Mammary microvascular endothelial cell (primary cell): ENCODE measurements at places on chromosomes 2 and 18. TPM values are rescaled to one million over a fixed set of nuclear protein-coding genes. Genes with fewer than 3 reads are reported as not detected.

ERFE gene
- 1.3 and 1.5 TPM in 2 replicates for total RNA-seq

CHAC2 gene
- total RNA-seq, result 21.4 TPM in 2 replicates

MEMO1 gene
- total RNA-seq, result 54.4 and 65.5 TPM in 2 replicates

ASTL gene
- not detected in 2 replicates for total RNA-seq

OTX1 gene
- total RNA-seq, result 0.10 TPM in 1 of 2 replicates, not detected in the other

KCNIP3 gene
- total RNA-seq, result 0.15 TPM in 1 of 2 replicates, not detected in the other

CD28 gene
- total RNA-seq, result not detected in 2 replicates

FBXO11 gene
- 21.9 and 25.1 TPM in 2 replicates for total RNA-seq

FBXO15 gene
- total RNA-seq, result not detected in 2 replicates

NPPC gene
- total RNA-seq, result not detected in 2 replicates

LINC00305 gene
- total RNA-seq, result not detected in 2 replicates

DCC gene
- total RNA-seq, result not detected in 2 replicates

CKAP2L gene
- total RNA-seq, result 19.5 and 21.0 TPM in 2 replicates

AGXT gene
- not detected in 2 replicates for total RNA-seq

IL36G gene
- not detected in 2 replicates for total RNA-seq

PTGR3 gene
- total RNA-seq, result 23.1 and 27.2 TPM in 2 replicates

FAM237A gene
- not detected in 2 replicates for total RNA-seq

LIPG gene
- total RNA-seq, result 87.9 and 106 TPM in 2 replicates

IL36A gene
- total RNA-seq, result not detected in 2 replicates

RALBP1 gene
- total RNA-seq, result 81.4 and 85.1 TPM in 2 replicates

KATNAL2 gene
- 0.54 and 2.2 TPM in 2 replicates for total RNA-seq

DUSP19 gene
- total RNA-seq, result 3.1 and 4.5 TPM in 2 replicates

GALNT5 gene
- total RNA-seq, result under 0.01 and 0.07 TPM in 2 replicates

SEMA4C gene
- total RNA-seq, result 2.4 and 6.0 TPM in 2 replicates

TDRD15 gene
- not detected in 2 replicates for total RNA-seq

ARHGEF4 gene
- under 0.01 TPM in 1 of 2 replicates, not detected in the other for total RNA-seq

KCNE4 gene
- total RNA-seq, result 0.07 and 0.25 TPM in 2 replicates

PROM2 gene
- under 0.01 TPM in 1 of 2 replicates, not detected in the other for total RNA-seq

TMEM163 gene
- 0.44 and 0.53 TPM in 2 replicates for total RNA-seq

FMNL2 gene
- 28.1 and 31.1 TPM in 2 replicates for total RNA-seq

DCAF17 gene
- 9.4 and 10.1 TPM in 2 replicates for total RNA-seq

HRH4 gene
- total RNA-seq, result not detected in 2 replicates

CENPO gene
- total RNA-seq, result 26.5 and 28.4 TPM in 2 replicates

TEKT4 gene
- total RNA-seq, result not detected in 2 replicates

CFAP65 gene
- not detected in 2 replicates for total RNA-seq

OTOS gene
- not detected in 2 replicates for total RNA-seq

PIK3C3 gene
- total RNA-seq, result 25.8 and 40.3 TPM in 2 replicates

AGBL5 gene
- total RNA-seq, result 16.4 and 17.5 TPM in 2 replicates

GKN2 gene
- 0.20 TPM in 1 of 2 replicates, not detected in the other for total RNA-seq

REL gene
- total RNA-seq, result 3.9 and 7.0 TPM in 2 replicates

UBXN2A gene
- 9.9 and 17.1 TPM in 2 replicates for total RNA-seq

EVX2 gene
- total RNA-seq, result not detected in 2 replicates

REEP1 gene
- 0.40 and 1.0 TPM in 2 replicates for total RNA-seq

HYCC2 gene
- 4.5 and 8.1 TPM in 2 replicates for total RNA-seq

CHRND gene
- not detected in 2 replicates for total RNA-seq

ARPC2 gene
- 599 and 620 TPM in 2 replicates for total RNA-seq

APLF gene
- 1.5 and 2.3 TPM in 2 replicates for total RNA-seq

SPATA3 gene
- total RNA-seq, result not detected in 2 replicates

MAP3K19 gene
- total RNA-seq, result not detected in 2 replicates
